Activated naive CD8-positive, alpha-beta T cell treated with anti-CD3 and anti-CD28 coated beads, Interleukin-2, amount 10 ng/mL, durations not matched to agents 7 days and 5 days (primary cell): ENCODE measurements at places on chromosomes 2 and 18.

DNA sequence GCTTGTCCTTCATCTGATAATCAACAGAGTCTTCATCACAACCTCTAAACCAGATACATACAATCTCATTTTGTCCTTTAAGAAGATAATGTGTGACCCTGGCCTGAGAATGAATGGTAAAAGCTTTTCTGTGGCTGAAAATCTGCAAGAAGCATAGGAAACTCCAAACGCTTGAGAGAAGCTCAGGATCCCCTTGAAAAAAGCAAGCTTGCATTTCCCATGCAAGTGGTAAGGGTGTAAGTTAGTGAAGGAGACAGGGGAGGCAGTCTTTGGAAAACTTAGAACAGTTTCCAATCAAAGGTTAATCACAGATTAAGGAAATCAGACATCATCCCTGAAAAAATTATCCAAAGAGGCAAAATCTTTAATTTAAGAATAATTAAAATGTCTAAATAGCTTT, 413.6 kb upstream of the SALL3 start:
- DNase-seq = no peak

GRCh38 chr2:38440655-38441054, 63.6 kb upstream of the ATL2 start:
- DNase-seq = no peak

GRCh38 chr2:159961037-159961436, 101.4 kb downstream of the PLA2R1 start:
- no peak for DNase-seq

DNA sequence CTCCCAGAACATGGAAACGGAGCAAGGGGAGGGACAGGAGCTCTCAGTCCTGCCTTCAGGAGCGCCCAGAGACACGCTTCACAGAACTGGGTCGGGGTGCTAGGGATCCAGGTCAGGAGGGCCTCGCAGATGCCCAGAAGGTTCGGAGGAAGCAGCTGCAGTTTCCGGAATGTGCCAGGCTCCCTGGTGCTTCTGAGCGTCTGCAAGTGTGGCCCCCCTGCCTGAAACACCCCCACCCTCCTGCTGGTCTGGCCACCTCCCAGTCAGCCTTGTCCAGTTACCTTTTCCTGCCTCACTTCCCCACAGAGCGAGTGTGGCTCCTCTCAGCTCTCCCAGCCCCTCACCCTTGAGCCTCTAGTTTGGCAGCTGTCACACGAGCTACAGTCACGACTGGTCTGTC, 88.3 kb upstream of the TAF1B start:
- no peak for DNase-seq

- DNase-seq = no peak
Measured at GRCh38 chr18:51757255-51757924, 559.9 kb upstream of the MEX3C start.

GRCh38 chr2:41943159-41943558, 104.7 kb upstream of the PKDCC start:
- no peak for DNase-seq

- no peak for DNase-seq
Measured at GRCh38 chr2:190099890-190100697, 37.6 kb upstream of the MSTN start.

DNA sequence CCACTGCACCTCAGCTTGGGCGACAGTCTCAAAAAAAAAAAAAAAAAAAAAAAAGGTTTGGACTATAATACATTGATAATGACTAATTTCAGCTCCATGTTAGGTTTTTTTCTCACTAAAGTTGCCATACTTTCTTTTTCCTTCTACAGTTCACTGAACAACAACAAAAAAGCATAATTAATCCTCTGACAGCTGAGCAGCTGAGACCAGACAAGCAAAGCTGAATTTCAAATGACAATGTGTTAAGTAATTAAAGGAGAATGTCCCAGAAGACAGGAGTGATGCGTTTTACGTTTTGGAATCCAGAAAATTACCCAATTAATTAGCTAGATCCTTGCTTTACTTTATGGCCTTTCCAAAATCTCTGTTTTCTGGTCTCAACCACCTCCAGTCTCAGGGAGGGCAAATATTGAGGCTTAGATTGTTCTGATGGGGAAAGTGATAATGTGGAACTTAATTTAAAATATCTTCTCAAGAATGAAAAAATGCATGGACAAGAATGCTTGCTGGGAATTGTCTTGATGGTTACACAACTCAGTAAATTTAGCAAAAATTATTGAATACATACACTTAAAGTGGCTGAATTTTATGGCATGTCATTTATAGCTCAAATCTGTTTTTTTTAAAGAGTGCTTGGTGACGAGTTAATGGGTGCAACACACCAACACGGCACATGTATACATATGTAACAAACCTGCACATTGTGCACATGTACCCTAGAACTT, 17.4 kb upstream of the RMDN2 start:
- no peak for DNase-seq

- no peak for DNase-seq
Measured at GRCh38 chr2:125324273-125324672, 1299.2 kb downstream of the CNTNAP5 start.

DNA sequence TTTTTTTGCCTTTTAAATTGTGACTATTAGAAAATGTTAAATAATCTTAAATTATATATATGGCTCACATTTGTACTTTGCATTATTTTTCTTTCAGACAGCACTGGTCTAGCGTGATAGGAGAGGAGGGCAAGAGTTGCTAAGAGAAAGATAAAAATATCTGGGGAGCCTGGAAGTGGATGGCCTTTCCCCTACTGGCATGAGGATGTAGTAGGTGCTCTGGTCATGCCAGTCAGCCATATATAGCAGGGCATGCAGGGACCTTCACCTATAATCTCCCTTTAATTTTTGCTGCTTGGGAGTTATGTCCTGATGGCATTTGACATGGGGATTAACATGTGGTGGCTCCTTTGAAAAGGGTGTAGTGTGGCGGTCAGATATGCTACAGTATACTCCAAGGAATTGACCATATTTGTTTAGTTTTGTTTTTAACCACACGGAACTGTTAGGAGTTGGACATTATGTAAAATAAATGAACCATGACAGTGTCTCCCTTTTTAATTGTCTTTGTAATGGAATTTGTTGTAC, 144.7 kb downstream of the BABAM2 start:
- no peak for DNase-seq

- DNase-seq = no peak
Measured at GRCh38 chr2:217789736-217790181, 213.0 kb downstream of the TNS1 start.

DNA sequence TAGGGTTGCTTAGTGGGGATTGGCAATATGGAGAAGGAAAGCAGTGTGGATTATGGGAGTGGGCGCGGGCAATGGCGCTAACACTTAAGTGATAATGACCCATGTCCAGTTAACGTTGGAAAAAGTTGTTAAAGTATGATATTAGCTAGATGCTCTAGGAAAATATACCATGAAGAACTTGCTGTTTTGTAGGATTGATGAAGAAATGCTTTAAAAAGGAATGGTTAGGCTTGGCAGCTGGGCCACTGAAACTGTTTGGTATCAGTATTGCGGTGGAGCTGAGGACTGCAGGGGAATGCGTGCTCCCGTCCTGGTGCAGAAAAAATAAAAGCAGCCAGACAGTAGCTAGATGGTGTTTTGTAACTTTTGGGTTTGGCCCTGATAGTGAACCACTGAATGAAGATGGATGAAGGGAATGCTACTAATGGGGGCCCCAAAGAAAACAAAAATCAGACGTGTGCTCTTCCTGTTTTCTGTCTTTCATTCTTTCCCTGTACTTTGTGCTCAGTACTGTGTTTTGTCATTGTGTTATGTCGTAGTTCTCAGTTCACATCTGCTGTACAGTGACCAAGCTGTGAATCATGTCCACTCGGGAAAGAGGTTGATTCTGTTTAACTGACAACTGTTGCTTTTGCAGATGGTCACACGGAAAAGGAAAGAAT, 999 bp downstream of the INSIG2 start:
- no peak for DNase-seq

GRCh38 chr2:185456517-185456916, 282.1 kb upstream of the FSIP2 start:
- no peak for DNase-seq

GRCh38 chr18:26535630-26536029, 12.7 kb downstream of the KCTD1 start:
- DNase-seq = no peak

DNA sequence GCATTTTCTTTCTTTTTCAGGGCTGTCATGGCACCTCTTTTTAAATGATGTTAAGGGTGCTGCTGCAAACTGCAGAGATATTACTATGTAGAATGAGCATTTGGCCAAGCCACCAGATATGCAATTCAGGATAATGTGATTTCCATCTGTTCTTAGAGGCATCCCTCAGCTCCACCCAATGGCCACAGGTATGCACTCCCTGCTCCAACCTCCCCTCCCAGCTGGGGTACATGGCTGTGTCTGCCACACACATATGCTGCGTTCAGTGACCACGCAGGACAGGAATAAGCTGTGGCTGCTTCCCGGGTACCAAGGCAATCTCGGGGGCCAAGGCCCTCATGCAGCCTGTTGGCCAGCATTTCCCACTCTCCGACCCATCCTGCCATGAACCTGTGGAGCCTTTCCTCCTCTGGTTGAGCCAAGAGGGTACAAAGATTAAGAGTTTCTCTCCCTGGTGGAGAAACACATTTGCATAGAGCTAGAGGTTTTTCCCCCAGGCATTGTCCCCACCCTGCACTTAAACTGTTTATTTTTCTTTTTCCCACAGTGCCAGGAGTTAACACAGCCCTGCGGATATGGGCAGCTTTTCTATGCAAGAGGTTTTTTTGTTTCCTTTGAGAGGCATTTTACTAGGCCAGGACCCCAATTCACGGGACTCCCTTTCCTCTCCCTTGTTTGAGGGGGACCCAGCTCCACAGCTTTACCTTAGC, 147.0 kb downstream of the GCA start:
- no peak for DNase-seq

DNA sequence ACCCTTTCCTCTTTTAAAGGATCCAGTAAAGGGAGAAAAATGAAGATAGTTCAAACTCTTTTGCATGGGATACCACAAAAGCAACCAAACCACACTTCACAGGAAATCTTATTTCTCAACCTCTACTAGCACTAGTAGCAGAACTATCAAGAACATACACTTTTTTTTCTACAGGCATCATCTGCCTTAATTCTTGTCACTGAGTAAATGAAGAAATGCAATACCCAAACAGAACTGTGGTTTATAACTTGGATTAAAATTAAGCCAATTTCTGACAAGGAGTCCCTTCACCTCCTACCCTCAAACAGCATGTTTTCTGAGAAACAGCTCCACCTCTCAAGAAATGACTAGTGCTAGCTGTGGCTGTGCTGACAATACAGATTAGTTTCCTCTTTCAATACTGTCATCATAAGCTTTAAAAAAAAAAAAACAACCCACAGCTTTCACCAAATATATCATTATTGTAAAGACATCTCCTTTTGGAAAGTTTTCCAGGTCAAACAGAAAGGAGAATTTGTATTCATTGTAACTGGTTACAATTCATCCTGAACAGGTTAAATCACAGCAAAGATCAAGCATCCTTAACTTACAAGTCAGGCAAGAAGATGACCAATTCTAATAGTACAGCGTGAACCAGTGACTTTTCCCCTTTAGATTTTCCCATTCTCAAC, 44.4 kb downstream of the PTPN2 start:
- no peak for DNase-seq

- no peak for DNase-seq
Measured at GRCh38 chr2:109447251-109447661, 166.5 kb downstream of the SEPTIN10 start.

DNA sequence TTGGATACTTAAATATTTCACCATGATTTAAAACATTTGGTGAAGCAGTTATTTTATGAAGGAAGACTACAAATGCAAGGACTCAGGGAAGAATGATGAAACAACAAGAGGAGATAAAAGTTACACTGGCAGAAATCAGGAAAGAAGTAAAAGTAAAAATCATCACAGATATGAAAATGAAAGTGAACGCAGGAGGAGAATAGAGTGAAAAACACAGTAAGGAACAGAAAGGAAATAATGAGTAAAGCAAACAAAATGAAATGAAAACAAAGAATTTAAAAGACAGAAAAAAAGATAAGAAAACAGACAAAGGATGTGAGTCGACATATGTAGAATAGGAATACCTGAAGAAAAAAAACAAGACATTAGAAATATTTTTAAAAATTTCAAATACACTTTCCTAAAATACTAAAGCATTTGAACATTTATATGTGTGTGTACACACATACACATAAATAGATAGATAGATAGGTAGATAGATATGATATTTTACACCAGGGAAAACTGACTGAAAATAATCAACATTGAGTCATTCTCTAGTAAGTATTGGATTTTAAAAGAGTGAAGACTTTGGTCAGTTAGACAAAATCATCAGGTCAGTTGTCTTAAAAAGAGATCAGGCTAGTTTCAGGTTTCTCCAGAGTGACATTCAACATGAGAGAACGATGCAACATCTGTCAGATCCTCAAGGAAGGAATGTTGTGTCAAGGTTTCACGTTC, 12.1 kb upstream of the KDSR start:
- no peak for DNase-seq

DNA sequence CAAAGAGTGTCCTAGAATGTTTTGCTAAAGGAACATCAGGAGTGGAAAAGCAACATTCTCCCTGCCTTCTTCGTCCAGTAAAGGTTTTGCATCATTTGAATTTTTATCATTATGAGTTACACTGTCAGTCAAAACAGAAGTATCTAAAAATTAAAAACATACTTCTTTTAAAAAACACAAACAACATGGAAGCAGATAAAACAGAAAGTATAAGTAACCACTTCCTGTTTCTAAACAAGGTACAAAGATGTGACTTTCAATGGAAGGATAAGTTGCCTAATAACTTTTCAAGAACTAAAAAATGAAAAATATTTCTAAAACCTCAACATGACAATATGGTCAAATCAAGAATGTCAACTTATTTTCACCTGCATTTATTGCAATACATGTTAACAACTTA, 158.2 kb downstream of the STK39 start:
- no peak for DNase-seq

DNA sequence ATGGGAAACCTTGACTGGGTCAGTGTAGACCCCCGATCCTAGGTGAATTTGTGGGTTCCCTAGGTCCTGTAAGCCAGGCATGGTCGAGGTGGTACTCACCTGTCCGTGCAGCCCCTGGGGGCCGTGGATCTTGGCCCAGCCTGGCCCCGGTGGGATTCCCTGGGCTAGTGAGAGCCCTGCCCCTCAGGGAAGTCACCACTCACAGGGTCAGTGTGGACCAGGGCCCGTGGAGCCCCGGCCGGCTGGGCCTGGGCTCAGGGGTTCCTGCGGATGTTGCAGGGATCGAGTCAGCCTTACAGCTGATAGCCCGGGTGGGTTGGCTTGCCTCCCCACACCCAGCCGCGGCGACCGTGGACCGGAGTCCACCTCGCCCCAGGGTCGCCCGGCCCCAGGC, 528 bp downstream of the ATG9A start:
- no peak for DNase-seq

DNA sequence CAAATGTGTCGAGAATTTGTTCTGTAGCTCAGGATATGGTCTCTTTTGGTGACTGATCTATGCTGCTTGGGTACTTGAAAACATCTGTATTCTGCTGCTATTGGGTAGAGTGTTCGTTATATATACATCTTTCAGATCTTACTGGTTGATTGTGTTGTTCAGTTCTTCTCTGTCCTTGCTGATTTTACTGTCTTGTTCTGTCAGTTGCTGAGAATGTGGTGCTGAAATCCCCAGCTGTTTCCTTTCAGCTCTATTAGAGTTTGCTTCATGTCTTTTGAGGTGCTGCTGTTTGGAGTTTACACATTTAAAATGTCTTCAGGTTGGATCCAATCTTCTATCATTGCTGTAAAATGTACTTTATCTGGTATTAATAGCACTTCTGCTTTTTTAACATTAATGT, 12.9 kb downstream of the BCL2L11 start:
- DNase-seq = no peak
